ENCODE measurements at places on chromosomes 6 and 20.

DNA sequence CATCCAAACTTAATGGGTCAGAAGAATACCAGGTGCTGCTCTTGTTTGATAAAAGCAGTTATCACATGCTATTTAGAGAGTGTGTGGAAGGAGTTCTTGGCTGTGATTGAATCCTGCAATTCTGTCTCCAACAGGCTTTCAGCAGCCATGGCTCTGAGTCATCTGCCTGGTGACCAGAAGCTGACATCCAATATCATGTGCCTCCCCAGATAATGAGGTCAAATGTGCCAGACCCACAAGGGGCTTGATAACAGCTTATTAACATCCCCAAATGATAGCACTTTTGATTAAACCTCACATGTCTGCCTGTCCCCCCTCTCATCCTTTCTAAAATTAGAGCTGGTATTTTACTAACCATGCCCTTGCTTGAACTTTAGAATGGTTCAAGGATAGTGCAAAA is 175.7 kb upstream of the PLN start:
- peak; percentile 67 for DNase-seq

- peak; percentile 92 for DNase-seq
These were observed 36.6 kb upstream of the SLC22A16 start for GRCh38 chr6:110512991-110513390.

DNA sequence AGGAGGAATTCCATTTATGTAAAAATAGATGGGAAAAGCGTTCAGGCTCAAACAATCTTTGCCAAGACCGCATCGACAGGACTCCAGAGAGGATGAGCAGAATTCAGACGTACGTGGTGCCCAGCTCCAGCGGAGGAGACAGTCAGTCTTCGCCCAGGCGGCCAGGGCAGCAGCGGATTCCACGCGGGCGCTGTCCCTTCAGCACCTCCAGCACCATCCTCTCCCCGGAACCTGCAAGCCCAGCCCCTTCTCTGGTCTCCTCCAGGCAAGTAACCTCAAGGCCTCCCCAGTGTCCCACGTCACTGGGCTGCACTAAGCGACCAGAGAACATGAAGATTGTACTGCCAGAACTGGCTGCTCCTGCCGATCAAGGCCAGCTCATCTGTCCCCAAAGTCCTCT is 2.8 kb upstream of the KCNQ2 start:
- peak; percentile 20 for DNase-seq

GRCh38 chr6:72746276-72746675 is 124.4 kb downstream of the KCNQ5 start:
- DNase-seq = peak; percentile 12

GRCh38 chr20:3652221-3652620 is 11.0 kb downstream of the GFRA4 start:
- no peak for DNase-seq

- no peak for DNase-seq
These were observed 129.3 kb upstream of the TOP1 start for GRCh38 chr20:40899344-40899743.

All from fibroblast of lung (primary cell).